ENCODE measurements at places on chromosomes 12 and 14.
A peak's percentile ranks its signal among the peaks of the same experiment; 100 is the strongest.

DNA sequence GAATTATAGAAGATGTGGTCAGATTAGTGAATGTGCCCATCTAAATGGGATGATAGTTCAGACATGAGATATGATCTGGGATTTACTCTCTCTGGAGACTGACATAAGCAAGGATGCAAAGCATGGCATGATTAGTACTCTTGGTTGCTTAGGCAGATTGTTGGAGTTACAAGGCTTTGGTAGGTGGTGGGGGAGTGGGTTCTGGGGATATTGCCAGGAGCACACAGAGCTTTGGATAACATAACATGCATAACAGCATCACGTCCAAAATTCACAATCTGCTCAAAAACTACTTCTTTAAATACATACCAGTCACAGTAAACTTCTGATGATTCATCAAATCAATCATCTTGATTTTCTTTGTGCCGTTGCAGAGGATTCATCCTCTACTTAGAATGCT, 287.4 kb downstream of the ACSS3 start:
- DNase-seq: no peak

GRCh38 chr12:88993651-88994050, 358.6 kb downstream of the DUSP6 start:
- DNase-seq: peak; percentile 85

GRCh38 chr12:127275416-127275815, 991.6 kb upstream of the TMEM132C start:
- no peak for DNase-seq

DNA sequence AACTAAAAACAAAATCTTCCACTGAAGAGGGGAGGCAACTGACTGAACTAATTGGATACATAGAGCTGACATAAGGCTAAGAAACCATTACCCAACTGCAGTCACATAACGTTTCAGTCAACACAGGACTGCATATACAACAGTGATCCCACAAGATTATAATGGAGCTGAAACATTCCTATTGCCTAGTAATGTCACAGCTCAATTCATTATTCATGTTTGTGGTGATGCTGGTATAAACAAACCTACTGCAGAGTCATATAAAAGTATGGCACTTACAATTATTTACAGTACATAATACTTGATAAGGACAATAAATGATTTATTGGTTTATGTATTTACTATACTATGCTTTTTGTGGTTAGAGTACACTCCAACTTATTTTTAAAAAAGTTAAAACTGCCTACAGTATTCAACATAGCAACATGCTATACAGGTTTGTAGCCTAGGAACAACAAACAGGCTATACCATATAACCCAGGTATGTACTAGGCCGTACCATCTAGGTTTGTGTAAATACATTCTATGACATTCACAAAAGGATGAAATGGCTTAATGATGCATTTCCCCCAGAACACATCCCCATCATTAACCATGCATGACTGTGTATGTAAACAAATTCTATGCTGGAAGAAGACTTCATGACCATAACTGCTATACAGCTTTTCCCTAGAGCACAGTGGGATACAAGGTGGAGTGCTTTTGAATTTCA, 4.3 kb downstream of the NAP1L1 start:
- no peak for DNase-seq

DNA sequence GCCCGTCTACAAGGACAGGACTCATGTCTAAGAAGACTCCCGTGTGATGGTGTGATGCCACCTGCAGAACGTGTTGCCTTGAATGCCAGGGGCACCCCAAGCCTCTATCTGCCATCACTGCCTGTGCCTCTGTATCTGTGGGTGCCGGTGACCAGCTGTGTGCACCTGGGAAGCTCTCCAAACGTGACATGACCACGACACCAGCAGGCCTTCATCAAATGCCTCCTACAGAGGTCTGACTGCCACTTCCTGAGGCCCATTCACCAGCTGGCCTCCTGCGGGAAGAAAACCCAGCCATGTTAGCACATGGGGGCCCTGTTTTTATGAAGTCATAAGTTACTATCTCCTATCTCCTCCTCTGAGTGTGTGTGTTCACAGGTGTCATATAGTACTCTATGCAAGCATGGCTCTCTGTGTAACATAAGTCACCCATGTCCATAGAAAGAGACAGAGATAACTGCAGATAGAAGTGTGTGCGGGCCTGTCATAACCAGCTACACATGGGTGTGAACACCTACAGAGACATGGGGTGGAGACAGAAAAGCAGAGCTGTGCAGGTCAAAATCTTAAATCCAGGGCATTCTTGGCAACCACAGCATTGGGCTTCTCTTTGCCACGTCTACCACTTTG, 18.3 kb upstream of the SERPINA4 start:
- DNase-seq: peak; percentile 11

GRCh38 chr12:4221258-4221620, 52.3 kb upstream of the CCND2 start:
- peak; percentile 10 for DNase-seq

- DNase-seq: no peak
These were observed 342.8 kb upstream of the DIO2 start for GRCh38 chr14:80554139-80554538.

DNA sequence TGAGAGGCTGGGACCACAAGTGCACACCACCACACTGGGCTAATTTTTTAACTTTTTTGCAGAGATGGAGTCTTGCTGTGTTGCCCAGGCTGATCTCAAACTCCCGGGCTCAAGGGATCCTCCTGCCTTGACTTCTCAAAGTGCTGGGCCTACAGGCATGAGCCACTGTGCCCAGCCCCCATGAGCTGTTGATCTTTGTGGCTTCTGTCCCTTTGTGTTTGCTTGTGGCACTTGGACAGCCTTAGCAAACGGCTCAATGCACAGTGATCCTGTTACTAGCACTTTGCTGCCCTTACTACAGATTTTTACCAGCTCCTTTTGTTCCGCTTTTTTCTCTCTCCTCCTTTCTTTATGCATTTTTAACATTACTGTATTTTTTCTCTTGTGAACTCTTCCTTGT, 25.3 kb upstream of the EVL start:
- DNase-seq: no peak

- no peak for DNase-seq
These were observed 94.0 kb downstream of the TMX1 start for GRCh38 chr14:51333901-51334521.
